ENCODE measurements at places on chromosomes 6 and 20.

GRCh38 chr6:21994821-21995220, 302.0 kb downstream of the PRL start:
- DNase-seq, result no peak

GRCh38 chr6:5866547-5867051, 140.1 kb downstream of the NRN1 start:
- no peak for DNase-seq

GRCh38 chr6:31701666-31702404, 1.3 kb downstream of the ABHD16A start:
- no peak for DNase-seq

DNA sequence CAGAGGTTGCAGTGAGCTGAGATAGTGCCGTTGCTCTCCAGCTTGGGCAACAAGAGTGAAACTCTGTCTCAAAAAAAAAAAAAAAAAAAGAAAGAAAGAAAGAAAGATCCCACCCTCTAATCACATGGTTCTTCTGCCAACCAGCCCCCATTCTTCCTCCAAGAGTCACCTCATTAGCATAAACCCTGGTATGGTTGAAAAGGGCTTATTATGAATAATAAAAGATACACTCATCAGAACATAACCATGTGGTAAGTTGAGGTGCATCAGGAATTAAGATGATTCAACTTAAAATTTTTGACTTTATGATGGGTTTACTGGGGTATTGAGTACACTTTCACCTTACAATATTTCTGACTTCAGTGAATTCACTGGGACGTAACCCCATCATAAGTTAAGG, 793 bp upstream of the TRIM40 start:
- no peak for DNase-seq

GRCh38 chr20:6533351-6533750, 234.1 kb upstream of the BMP2 start:
- no peak for DNase-seq

DNA sequence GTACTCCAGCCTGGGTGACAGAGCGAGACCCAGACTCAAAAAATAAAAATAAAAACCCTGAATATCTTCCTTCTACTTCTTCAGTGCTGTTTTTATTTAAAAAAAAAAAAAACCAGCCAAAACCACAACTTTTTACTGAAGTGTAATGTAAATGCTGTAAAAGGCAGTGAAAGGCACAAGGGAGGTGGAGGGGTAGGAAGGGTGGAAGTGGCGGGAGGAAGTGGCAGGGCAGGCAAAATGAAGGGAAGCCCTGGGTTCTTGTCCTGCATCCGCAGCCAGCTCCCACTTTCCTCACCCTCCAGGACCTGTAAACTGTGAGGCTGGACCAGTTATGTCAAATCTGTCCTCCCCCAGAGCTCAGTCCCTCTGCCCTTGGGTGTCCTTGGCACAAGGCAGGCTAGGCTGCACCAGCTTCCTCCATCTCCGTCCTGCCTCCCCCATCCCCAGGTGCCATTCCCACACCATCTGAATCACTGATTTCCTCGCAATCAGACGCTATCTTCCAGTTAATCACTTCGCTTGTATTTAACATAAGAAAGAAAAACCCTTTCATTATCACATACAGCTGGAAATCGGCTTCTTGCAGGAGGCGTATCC, 13.7 kb upstream of the PANK2 start:
- no peak for DNase-seq

- DNase-seq, result no peak
These were observed 106.2 kb downstream of the KIF13A start for GRCh38 chr6:17881085-17881858.

DNA sequence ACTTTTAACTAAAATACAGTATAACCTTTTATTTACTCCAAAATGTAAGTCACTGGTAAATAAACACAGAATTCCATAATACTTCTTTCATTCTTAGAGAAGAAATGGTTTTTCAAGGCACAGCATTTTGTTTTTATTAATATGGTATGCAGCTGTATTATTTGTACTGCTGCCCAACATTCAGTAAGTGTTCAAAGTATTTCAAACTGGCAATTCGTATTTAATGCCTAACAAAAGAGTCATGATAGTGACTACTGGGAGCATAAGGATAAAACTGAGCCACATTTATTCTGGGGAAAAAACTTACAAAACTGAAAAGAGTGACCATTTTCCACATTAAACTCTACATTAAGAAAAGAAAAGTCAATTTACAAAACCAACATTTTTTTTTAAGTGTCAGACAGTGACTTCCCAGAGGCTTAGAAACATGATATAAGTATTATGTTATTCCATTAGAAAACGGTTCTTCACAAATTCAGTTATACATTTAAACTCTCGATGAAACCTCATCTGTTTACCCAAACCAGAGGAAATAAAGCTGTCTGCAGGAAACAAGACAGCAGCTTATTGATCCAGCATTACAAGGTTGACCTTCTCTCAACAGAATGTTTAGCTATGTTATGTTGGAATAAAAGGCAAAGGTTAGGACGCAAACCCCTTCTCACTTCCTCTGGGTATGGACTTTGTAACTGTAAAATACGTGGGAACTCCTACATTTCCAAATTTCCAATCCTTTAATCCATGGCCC, 24.3 kb downstream of the EPB41L2 start:
- DNase-seq, result no peak

DNA sequence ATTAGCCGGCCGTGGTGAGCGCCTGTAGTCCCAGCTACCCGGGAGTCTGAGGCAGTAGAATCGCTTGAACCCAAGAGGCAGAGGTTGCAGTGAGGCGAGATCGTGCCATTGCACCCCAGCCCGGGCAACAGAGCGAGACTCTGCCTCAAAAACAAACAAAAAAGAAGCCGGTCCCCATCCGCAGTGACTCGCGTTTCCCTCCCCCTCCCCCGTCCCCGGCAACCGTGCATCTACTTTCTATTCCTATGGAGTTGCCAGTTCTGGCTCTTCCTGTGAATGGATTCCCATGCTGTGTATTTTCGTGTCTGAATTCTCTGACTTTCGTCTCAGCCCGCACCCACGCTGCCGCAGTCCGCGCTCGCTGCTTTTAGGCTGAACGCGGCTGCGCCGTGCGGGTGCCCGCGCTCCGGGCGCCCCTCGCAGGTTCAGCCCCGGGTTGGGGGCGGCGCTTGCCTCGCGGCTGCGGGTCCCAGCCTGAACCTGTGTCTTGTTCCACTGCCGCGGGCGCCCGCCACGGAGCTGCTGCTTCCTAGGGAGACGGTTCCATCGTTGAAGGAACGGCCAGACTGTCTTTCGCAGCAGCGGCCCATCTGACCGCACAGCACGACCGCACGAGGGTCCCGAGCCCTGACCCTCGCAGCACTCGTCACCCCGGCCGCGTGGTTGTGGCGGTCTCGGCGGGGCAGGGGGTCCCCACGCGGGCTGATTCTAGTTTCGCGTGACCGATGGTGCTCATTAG, 1.1 kb upstream of the MRGBP start:
- peak; percentile 47 for DNase-seq

DNA sequence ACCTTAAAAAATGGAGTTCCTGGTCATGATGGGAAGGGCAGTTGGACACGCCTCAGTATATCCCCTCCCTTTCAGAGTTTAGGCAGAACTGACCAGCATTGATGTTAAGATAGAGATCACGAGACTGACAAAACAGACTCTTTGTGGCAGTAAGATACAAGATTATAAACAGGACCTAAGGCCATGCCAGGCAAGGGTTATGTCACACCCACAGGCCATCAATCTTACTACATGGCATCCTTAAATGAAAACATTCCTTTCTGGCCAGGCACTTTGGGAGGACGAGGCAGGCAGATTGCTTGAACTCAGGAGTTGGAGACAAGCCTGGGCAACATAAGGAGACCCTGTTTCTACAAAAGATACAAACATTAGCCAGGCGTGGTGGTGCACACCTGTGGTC, 129.3 kb upstream of the MLN start:
- DNase-seq, result no peak

DNA sequence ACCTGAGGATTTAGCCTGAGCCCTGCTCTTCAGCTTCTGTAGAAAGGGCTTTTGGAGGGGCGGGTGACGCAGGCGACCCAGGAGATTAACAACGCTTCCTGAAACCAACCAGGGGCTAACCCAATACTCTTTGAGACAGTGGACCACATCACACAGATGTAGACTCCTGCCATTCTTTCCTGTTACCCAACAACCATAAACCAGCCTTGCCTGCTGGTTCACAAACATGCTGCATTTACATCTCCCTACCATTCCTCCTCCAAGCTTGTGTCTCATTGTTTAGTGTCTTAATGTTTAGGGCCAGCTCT, 28.3 kb downstream of the PPP1R16B start:
- DNase-seq, result no peak

- no peak for DNase-seq
These were observed 45.3 kb upstream of the HDDC2 start for GRCh38 chr6:125346926-125347563.

GRCh38 chr20:50672400-50673145, 18.8 kb downstream of the RIPOR3 start:
- DNase-seq, result no peak

- no peak for DNase-seq
These were observed 62.2 kb upstream of the NUP153 start for GRCh38 chr6:17768881-17769280.

DNA sequence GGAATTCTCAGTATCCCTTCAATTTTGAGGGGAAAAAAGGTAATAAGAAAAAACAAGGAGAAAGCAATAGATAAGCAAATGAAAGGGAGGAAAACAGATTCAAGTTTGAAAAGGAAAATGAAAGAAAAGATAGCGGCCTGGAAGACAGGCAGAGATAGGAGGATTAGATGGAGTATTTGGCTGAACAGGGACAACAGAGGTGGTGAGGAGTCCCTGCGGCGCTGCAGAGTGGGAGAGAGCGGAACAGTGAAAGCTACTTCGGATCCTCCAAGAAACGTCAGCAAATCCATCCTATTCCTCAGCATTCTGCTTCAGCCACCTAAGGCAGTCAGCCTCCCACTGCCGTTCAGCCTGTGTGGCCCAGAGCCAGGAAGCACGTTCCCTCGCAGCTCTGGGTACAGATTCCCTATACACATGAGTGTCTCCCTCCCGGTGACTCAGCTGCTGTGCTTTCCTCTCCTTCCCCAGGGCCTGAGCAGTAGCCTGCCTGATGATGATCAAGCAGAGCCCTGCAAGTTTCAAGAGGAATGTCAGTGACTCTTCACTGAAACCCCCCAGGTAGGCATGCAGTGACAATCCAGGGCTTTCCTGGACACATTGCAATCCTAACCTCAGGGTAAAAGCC, 43.4 kb upstream of the CDYL start:
- DNase-seq, result no peak

GRCh38 chr20:57175397-57176010, 90.9 kb downstream of the BMP7 start:
- DNase-seq, result no peak

- no peak for DNase-seq
These were observed 86.8 kb downstream of the MOXD1 start for GRCh38 chr6:132314432-132314831.

DNA sequence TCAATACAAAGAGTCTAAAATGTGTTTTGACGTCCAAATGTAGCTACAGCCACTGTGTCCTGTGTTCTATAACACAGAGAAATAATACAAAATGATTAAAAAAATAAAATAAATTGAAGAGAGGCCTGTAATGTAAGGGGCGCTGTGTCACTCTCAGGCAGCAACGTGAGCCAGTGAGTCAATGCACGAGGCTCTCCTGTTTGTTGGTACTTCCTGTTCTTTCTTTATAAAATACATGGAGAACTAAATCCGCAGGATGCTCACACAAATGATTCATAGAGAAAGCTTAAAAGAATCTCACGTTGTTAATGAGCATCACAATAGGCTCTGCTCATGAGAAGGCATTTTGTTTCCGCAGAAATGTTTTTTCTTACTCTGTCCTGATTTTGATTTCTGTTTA, 635.0 kb upstream of the AGPAT4 start:
- no peak for DNase-seq
